ENCODE measurements at places on chromosomes 7 and 10.

- DNase-seq, result no peak
These were observed 104.7 kb downstream of the CPXM2 start for GRCh38 chr10:123786896-123787295.

DNA sequence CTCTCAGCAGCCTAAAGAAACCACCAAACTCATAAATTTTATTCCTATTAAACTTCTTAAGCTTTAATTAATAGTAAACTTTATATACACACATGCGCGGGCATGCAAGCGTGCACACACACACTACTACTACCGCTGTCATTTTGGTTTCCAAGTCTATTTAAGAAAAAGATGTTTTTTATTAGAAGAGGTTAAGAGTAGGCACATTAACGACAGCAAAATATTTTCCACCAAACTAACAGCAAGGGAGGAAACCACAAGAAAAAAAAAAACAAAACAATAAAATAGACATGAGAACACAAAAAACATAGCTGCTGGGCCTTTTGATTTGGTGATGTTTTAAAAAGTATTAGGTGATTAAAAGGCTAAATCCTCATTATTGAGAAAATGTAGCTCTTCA lies 28.6 kb downstream of the RTKN2 start:
- no peak for DNase-seq

- no peak for DNase-seq
These were observed 41.7 kb downstream of the ZWINT start for GRCh38 chr10:56319386-56319785.

GRCh38 chr10:90977855-90978486 lies 57.1 kb upstream of the ANKRD1 start:
- no peak for DNase-seq

GRCh38 chr7:159068893-159069448 lies 75.7 kb downstream of the VIPR2 start:
- DNase-seq, result no peak

DNA sequence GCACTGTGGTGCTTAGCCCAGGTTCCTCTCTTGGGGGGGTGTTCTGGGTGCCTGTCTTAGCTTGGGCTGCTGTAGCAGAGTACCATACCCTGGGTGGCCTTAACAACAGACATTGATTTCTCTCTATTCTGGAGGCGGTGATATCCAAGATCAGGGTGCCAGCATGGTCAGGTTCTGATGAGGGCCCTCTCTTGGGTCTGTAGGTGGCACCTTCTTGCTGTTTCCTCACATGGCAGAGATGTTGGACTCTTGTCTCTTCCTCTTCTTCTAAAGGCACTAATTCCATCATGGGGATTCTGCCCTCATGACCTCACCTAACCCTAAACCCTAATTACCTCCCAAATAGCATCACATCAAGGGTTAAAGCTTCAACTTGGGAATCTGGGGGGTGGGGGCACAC lies 19.9 kb upstream of the CRHR2 start:
- no peak for DNase-seq

DNA sequence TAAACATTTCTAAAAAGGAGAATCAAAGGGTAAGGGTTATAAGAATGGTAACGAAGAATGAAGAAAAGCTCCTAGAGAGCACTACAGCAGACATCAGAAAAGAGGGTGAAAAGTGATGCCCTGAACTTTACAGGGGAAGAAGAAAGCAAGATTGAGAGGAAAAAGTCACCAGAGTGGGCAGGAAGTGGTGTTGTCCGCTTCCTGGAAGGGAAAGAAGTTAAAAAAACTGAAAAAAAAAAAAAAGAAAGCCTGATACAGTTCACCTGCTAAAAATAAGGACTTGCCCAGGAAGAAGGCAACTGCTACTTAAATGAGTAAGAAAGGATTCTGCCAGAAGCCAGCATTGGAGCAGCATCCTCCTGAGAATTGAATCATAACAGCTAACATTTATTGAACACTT lies 330.1 kb upstream of the PHF14 start:
- DNase-seq, result no peak

DNA sequence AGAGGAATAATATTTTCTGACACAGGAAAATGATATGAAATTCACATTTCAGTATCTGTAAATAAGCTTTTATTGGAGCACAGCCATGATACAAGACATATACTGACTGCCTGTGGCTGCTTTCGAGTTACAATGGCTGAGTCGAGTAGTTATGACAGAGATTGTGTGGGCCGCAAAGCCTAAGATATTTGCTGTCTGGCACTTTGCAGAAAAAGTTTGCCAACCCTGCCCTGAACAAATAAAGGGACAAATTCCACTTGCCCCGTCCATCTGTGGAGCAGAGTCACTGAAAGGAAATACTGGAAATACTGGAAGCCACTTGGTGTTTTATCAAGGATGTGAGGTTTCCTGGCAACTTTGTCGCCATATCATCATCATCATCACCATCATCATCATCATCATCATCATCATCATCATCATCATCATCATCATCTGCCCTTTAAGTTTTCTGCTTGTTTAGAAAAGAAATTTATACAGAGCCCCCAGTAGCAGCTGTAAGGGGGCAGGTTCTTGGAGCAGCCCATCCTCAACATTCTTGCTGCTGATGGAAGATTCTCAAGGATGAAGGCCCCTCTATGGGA lies 85.8 kb downstream of the TCF7L2 start:
- no peak for DNase-seq

DNA sequence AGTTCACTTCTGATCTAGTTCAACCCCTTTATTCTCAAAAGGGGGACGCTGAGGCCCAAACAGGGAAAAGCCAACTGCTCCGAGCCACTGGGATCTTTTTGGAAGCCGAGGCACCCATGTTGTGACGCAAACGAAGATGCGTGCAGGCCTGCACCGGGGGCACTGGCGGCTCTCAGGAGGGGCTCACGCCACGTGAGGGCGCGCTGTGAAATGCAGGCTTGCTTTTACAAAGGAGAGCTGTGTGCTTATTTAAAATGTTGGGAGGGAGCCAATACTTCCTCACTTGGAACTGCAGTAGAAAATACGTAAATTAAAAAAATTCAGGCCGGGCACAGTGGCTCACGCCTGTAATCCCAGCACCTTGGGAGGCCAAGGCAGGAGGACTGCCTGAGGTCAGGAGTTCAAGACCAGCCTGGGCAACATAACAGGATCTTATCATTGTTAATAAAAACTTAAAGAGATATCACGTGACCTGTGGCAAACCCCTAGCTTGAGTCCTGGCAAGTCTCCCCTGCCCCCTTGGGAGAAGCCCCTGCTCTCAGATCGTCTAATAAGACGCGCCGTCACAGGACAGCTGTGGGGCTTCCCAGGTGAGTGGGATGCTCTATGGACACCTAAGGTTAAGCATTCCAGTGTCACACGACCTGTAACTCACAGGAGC lies 16.3 kb downstream of the BRI3 start:
- no peak for DNase-seq

- no peak for DNase-seq
These were observed 513 bp downstream of the TMEM178B start for GRCh38 chr7:141074162-141074991.

- peak; percentile 46 for DNase-seq
These were observed at the start of gene JMJD1C for GRCh38 chr10:63465293-63466143. Gene JMJD1C (minus strand): TSS chr10:63465977. CDS start chr10:63465662, 315 bp downstream.

GRCh38 chr10:32985775-32986350 lies 27.8 kb upstream of the ITGB1 start:
- DNase-seq, result no peak

DNA sequence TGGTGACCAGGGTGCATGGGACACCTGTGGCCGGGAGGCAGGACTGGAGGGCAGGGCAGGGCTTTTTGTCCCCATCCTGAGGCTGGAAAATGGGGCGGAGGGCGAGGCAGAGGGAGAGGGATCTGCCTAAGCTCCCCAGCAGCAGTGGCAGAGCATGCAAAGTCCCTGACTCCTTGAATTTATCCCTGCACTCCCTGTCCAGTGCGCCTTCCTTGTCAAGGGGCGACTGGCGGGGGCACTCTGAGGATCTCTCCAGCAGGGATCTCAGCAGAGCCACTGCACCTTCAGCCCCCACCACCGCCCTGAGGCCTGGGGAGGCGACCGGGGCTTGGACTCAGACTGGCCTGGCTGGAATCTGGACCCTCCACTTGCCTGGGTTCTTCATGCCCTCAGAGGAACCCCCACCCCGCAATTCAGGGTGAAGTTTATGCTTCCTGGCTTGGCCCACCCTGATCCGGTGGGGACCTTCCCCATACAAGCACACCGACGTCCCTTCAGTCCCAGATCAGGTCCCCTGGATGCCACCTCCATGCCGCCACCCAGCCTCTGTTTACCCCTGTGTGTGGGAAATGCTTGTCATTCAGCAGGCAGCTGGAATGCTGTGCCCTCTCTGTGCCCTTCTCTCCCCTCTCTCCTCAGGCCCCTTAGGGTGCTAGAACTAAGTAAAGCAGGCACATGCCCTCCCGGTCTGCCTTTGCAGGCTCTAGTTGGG lies 46.3 kb downstream of the CDH23 start:
- DNase-seq, result no peak

DNA sequence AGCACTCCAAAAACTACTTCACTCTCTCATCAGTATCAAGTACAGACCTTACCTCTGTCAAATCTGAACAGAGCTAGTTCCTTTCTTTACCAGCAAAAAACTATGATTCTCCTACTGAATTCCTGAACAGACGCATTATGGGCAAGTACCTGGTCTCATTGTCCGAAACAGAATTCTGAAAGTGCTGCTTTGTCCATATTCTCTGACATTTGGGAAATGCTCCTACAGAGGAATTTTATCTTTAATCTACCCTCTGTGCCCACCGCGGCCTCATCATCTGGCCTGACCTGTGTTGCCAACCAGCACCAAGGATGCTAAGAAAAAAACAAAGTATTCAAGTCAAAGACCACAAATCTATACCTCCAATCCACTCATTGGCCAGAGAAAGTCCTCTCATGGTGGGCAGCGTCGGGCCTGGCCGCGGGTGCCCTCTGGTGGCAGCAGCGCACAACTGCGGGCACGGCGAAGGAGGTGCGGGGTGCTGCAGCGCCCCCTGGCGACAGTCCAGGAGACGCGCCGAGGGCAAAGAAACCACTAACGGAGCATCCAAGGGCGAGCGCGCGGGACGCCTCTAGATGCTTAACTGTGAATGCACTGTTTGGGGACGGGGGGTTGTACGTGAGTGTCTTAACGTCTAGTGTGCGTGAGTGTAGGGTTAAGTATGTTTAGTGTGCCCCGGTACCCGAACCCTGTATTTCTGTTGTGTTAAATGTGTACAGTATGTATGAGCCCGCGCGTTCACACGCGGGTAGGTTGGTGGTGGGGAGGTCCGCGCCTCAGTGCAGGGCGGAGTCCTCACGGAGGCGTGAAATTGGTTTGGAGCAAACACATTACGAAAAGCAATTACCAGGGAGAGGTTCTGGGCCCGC lies 5.0 kb upstream of the GBX1 start:
- peak; percentile 80 for DNase-seq

- peak; percentile 22 for DNase-seq
These were observed 559 bp downstream of the DBF4 start for GRCh38 chr7:87876869-87877234.

GRCh38 chr10:6516281-6516928 lies 63.7 kb downstream of the PRKCQ start:
- DNase-seq, result no peak

DNA sequence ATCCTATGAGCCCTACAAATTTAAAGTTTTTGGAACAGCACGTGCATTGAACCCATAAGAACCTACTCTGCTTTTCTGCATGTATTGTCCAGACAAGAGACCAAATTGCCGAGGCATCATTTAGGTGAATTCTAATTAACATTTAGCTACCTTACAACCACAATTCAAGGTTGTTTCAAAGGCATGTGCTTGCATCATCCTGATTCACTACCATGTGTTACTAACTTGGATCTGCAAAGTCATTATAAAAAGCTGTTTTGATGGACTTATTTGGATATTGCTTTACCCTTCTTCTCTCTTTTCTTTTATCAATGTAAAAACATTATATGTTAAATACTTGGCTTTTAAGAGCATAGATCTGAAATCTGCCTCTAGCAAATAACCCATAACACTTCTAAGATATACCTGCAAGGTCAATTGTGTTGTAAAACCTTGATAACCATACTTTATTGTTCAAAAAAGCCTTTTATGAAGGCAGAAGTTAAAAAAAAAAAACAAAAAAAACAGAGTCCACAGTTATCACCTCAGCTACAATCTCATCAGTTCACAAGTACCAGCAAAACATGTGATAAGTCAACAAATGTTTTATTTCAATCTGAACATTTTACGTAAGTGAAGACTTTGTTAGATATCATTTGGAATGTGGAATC lies 51.9 kb downstream of the CFTR start:
- no peak for DNase-seq

GRCh38 chr10:110363572-110364411 lies 59.1 kb upstream of the SMNDC1 start:
- DNase-seq, result no peak

- no peak for DNase-seq
These were observed 207.5 kb upstream of the GNAI1 start for GRCh38 chr7:79927116-79927515.

GRCh38 chr10:128875956-128876736 lies 590.9 kb upstream of the MGMT start:
- no peak for DNase-seq

DNA sequence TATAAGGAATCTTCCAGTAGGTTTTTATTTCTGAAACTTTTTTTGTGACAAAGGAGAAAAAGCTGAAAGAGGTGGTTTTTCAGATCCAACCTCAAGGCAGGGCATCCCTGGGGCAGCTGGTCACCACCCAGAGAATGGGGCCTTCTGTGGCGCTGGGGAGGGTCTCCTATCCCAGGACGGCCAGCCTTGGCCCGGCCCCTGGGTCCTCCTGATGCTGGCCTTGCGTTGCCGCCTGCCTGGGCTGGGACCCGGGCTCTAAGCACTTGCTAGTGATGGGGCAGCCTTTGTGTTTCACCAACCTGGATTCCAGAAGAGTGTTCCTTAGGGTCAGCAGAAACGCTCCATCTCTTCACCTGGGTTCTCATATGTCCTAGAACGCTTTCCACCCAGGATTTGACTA lies 16.3 kb downstream of the SHH start:
- DNase-seq, result no peak

DNA sequence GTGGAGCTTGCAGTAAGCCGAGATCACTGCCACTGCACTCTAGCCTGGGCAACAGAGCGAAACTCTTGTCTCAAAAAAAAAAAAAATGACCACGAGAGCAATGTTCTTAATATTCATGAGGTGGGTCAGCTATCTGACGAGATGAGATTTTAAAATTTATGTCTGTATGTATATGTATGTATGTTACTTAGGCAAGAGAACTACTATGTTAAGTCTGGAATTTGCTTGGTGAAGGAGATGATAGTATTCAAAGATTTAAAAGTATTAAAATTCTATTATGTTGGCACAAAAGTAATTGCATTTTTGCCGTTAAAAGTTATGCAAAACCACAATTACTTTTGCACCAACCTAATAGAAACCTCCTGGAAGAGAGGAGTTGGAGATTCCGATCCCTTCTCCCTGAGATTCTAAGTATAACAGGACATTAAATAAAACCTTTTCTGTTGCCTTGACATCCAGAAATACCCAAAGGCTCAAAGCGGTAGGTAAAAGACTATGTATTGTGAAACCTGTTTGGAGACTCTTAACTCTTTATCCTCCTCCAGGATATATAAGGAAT lies 114.3 kb upstream of the TNS3 start:
- no peak for DNase-seq

GRCh38 chr7:123154231-123154860 lies 45.4 kb downstream of the SLC13A1 start:
- DNase-seq, result peak; percentile 17

Measured in stimulated activated CD4-positive, alpha-beta T cell treated with anti-CD3 and anti-CD28 coated beads, TNF-alpha, amount 100 ng/mL, for 48 hours (primary cell).